ENCODE measurements at places on chromosomes 13 and 19.

GRCh38 chr13:41085961-41086585 lies 24.8 kb downstream of the WBP4 start:
- DNase-seq: peak; percentile 76

GRCh38 chr13:26897706-26898550 lies 137.3 kb upstream of the GPR12 start:
- no peak for DNase-seq

DNA sequence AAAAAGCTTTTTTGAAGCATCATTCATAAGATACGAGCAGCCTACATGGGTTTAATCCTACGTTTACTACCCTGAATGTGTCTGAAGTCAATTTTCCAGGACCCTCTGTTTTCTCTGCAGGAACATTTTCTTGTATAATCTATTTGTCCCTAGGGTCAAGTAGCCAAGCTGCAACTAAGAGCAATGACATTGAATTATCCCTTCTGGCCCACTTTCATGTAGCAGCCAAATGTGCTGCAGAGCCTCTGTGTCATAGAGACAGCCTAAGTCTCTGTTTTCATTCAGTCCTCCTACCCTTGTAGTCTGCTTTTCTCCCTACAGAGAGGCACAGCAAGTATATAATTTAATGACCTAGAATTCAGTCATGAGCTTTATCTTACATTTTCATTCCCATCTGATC lies 82.1 kb downstream of the ZAR1L start:
- DNase-seq: no peak

GRCh38 chr19:48635263-48635965 lies 1.8 kb downstream of the DBP start:
- peak; percentile 74 for DNase-seq

DNA sequence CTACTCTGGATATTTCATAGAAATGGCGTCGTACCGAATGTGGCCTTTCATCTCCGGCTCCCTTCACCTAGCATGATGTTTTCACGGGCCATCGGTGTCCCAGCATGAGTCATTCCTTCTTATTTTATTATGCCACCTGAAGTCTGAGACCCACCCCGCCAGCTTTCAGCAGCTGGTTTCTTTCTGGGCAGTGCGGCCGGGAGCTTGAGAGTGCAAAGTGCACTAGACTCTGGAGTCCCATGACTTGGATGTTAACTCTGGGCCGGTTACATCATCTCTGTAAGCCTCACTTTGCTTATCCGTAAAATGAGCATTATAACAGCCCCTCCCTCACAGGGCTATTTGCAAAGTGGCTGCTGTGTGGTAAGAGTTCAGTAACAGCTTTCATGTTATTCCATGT lies 5.8 kb upstream of the KMT5C start:
- no peak for DNase-seq

DNA sequence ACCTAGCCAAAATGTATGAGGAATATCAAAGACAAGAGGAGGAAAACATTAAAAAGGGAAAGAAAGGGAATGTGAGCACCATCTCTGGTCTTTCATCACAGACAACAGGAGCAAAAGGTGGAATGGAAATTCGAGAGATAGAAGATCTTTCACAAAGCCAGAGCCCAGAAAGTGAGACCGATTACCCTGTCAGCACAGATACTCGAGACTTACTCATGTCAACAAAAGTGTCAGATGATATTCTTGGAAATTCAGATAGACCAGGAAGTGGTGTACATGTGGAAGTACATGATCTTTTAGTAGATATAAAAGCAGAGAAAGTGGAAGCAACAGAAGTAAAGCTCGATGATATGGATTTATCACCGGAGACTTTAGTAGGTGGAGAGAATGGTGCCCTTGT lies 217.0 kb downstream of the NBEA start:
- DNase-seq: no peak

All from H9 (cell line).